ENCODE measurements at places on chromosomes 5 and 9.

DNA sequence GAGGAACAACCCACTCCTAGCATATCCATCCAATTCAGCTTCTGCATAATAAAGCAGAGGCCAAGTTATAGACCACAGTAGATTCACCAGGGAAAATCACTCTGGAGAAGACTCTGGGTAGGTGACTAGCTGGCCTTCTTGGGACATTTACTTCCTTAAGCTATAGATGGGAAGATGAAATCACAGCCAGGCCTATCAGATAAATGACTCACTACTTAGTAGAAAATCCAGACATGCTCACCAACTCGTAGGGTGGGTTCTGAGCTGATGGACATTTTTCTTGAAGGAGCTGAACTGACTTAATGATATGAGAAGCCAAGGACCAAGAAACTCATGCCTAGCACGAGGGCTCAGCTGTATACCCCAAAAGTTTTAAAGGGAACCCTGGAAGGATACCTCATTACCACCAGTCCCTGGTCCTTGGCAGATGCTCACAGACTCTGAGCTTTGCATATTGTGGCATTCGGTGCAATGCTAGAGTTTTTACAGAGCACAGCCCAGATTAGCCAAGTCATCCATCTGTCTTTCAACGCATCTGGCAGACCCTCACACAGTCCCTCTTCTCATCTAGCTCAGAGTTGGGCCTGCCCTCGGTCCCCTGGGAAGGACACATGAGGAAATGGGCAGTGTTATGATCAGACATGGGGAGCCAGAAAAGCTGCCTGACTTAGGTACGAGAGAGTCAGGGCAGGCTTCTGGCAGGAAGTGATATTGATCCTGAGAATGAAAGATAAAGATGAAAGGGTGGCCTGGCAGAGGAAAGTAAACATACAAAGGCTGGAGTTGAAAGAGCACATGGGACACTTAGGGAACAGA lies 15.0 kb downstream of the ACSL6 start:
- DNase-seq = no peak

DNA sequence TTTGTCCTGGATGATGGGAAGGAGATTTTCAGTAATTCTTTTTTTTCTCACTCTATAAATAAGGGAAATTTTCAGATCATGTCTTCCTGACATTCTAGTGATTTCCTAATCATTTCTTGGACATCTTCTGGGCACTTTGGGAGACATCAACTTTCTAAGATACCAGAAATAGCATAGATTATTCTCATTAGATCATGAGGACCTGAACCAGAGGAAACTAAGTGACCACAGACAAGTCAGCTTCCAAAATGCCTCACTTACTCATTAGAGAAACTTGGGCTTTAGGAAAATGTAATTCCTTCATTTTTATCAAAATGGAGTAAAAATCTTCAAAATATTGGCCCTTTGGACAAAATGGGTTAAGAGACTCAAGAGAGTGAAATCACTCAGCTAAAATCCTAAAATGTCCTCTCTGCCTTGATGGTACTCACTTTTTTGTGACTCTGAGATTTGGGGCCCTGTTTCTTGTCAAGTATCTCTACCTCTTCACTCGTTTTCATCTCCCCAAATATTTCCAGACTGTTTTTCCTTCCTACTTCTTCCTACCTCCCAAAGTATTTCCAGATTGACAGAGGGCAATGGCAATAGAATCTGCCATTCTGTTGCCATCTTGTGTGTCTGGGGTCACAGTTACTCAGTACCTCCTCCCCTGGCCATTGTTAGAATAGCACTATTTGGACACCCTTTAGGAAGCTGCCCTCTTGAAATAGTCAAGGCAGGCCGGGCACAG lies 194.5 kb downstream of the NR3C1 start:
- no peak for DNase-seq

GRCh38 chr9:11701706-11702105 lies 991.5 kb upstream of the TYRP1 start:
- DNase-seq = no peak

DNA sequence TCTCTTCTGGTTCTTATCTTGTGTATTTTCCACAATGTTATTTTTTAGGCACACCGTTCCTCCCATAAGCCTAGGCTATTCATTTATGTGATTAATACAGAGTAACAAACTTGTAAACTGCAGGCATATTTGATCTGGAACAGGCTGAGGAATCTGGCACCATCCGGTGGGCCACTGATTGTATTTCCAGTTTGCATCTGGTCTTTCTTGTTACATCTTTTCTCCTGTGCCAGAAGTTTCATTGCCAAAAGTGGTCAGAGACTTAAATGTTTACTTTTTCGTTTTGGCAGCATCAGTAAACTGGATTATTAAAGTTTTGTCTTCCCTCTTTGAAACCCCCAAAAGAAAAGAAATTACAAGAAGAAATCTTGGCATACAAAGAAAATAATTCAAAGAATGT lies 17.9 kb upstream of the ZCCHC7 start:
- peak; percentile 27 for DNase-seq

DNA sequence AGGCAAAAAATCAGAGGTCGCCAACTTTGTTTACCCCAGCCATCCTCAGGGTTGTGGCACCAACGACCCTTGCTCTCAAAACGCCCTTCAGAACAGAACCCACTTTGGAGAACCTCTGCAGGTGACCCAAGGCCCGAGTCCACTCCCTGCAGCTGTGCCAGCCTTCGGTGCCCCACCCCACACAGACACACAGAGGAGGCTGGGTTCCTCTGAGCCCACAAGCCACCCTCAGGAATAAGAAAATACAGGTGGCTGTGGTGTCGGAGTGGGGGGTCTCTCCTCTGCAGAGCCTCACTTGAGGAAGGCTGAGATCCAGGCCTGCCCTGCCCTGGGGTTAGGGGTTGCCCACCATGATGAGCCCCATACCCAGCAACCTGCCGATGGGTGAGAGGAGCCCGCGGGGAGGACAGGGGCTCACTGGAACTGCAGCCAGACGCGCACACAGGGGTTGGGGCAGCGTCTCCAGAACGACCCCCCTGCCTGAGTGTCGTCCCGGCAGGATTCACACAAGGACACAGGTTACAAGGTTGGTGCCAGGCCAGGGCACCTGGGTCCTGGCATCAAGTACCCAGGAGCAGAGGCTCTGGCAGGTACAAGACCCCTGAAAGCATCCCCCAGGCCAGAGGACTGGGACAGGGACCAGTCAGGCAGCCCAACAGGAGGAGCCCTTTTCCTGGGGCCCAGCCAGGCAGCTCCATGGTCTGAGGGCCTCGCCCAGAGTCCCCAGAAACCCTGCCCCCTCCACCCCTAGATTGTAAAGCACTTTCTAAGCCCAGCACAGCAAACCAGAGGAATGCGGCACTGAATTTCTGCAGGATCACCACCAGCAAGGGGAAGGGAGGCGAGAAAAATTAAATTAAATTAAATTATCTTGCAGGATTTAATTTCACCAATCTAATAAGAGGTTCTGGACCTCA lies 40.0 kb downstream of the NACC2 start:
- no peak for DNase-seq

- DNase-seq = peak; percentile 92
These were observed 160.0 kb downstream of the C9orf152 start for GRCh38 chr9:110047955-110048402.

DNA sequence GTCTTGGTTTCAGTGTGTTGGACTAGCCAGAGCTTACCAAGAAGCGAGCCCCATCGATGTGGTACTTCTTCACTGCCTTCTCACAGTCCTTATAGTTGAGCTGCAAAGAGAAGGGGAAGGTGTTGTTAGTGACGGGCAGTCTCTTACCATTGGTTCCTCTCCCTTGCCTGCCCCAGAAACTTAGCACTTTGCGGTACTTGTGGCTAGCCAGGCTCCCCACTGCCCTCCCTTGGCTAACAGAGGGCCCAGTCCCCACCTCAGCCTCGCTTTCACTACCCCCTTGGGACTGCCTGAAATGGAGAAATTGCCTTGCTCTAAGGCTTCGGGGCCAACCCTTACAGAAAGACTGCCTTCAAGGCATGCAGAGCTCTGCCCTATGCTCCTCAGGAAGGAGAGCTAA lies 4.3 kb downstream of the LCP2 start:
- DNase-seq = no peak

GRCh38 chr5:114261989-114262388 lies 99.9 kb upstream of the KCNN2 start:
- no peak for DNase-seq

- no peak for DNase-seq
These were observed 28.7 kb downstream of the GALNT12 start for GRCh38 chr9:98836206-98836605.

- DNase-seq = no peak
These were observed 31.0 kb upstream of the IER5L start for GRCh38 chr9:129209109-129209508.

GRCh38 chr9:136260936-136261472 lies 15.4 kb upstream of the QSOX2 start:
- no peak for DNase-seq

DNA sequence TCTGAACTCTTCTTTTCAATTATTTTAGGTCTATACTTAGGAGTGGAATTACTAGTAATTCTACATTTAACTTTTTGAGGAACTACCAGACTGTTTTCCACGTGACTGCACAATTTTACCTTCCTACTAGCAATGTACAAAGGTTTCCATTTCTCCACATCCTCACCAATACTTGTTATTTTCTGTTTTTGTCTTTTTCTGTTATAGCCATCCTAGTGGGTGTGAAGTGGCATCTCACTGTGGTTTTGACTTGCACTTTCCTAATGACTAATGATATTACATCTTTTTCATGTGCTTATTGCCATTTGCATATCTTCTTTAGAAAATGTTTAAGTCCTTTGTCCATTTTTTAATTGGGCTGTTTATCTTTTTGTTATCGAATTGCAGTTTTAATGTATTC lies 136.9 kb upstream of the EGFLAM start:
- DNase-seq = no peak

DNA sequence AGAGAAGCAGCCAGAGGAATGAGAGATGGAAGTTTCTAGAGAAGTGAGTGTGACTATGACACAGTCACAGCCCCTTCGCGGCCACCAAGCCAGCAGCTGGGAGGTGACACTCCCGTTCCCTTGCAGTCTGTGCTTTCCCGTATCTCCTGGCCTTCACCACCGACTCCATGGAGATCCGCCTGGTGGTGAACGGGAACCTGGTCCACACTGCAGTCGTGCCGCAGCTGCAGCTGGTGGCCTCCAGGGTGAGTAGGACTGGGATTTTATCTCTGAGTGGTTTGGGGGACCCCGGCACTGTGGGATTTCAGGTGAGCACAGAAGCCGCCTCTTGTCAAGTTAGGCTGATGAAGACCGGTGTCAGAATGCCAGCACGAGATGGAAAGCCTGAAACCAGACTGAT lies 12.1 kb upstream of the SLC2A8 start:
- DNase-seq = no peak

DNA sequence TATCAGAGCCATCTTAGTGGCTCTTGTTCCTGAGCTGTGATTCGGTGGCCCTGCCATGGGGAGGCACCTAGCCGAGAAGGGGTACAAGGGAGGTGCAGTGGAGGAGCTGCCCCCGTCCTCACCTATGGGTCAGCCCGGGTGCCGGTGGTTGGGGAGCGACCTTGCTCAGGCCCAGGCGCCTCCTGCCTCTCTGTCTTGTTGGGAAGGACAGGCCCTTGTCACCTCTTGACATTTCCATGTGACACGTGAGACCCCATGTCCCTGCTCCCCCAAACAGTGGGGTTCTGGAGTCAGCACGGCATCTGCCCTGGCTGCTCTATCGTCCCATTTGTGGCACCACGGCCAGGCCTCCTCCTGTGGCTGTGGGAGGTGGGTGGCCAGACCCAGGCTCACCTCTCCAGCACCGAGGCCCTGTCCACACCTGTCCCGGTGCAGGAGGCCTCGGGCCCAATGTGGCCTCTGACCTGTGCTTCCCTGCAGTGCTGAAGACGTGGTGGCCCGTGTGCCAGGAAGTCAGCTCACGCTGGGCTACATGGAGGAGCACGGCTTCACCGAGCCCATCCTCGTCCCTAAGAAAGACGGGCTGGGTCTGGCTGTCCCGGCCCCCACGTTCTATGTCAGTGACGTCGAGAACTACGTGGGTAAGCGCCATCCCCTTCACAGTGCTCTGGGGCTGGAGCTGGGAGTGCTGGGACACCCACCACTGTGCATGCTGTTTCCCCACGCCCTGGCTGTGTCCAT lies 68.9 kb downstream of the PHF2 start:
- DNase-seq = no peak

GRCh38 chr5:39022151-39022550 lies 52.0 kb downstream of the RICTOR start:
- DNase-seq = peak; percentile 17

DNA sequence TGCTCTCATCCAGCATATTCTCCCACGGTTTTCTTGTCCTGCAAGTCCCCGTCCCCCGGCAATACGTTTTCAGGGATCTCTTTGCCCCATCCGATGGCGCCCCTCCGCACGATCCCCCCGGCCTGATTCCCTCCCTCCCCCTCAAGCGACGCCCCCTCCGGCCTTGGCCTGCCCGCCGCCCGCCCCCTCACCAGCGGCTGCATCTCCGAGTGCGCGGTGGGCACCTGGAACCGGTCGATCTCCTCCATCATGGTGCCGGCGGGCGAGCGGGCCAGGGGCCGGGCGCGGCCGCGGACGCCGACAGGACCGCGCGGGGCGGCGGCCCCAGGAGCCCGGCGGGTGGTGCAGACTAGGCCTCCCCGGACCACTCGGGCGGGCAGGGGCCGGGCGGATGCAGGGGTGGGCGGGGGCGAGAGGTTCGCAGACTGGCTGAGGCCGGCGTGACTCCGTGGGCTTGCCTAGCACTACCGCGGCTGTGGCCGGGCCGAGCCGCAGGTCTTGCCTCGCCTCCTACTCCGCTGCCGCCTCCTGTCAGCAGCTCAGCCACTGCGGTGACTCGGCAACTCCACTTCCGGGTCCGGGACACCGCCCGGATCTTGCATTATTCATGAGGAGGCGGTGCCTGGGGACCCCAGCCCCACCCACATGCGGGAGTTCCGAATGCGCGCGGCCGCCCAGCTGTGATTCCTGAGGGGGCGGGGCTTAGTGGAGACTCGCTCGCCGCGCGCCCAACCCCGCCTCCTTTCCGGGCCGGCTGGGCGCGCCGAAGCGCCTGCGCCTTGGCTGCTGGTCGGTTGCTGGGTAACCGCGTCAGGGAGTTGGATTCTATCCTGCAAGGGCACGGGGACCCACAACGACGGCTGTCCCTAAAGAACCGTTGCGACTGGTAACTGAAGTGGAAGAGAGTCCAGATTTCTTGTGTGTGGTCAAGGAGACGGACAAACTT lies at the start of the genes DNAI1 and FAM219A:
Gene DNAI1, plus strand, starts transcription at position 793 of the 946 bp plus-strand sequence. CDS start 201 bp downstream, outside the sequence.
Gene FAM219A, minus strand, starts transcription at position 558 of the 946 bp plus-strand sequence. Its CDS starts 307 bp downstream, at position 251.
- peak; percentile 100 for DNase-seq

- DNase-seq = no peak
These were observed 165.0 kb downstream of the FBXL7 start for GRCh38 chr5:15664961-15665360.

GRCh38 chr9:3541206-3541605 lies 15.4 kb upstream of the RFX3 start:
- DNase-seq = no peak

- DNase-seq = peak; percentile 63
These were observed 140.3 kb downstream of the LHFPL2 start for GRCh38 chr5:78508186-78508765.

DNA sequence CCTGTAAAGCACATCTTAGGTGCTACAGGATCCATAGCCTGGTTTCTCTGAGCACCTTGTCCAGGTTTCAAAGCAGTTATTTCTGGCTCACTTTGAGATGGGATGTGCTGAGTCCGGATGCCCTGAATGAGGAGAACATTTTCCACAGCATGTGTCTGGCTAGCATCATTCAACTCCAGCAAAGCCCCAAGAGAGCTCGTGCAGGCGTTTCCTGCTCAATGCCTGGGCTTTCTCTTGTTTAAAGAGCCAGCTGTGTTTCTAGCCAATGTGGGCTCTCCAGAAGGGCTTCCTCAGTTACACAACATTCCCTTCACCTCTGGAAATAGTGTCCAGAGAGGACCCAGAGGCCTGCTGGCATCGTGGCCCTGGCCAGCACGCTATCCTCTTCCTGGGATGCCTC lies 411.7 kb downstream of the DMAC1 start:
- DNase-seq = no peak

Data from eye (tissue), 1 donor.